ENCODE measurements at places on chromosomes 3 and 15.

DNA sequence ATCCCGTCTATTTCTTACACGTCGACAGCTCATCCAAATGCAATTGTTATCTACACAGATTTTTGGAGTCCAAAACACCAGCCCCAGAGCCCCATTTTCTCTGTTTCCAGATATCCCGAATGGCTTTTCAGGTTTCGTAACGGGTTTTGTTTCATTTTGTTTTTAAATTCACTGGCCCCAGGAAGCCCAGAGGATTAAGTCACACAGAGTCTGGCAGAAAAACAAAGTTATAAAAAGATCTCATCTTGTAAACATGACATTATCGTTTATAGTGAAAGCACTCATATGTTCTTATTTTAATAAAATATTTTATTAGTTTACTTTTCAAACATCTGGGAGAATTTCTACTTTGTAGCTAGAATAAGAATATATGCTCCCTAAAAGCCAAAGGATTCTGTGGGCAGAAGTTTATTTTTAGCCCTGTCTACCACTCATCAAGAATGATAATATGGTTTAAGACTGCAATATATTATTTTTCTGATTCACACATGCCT is 149.3 kb upstream of the SLC2A2 start:
- DNase-seq = no peak

DNA sequence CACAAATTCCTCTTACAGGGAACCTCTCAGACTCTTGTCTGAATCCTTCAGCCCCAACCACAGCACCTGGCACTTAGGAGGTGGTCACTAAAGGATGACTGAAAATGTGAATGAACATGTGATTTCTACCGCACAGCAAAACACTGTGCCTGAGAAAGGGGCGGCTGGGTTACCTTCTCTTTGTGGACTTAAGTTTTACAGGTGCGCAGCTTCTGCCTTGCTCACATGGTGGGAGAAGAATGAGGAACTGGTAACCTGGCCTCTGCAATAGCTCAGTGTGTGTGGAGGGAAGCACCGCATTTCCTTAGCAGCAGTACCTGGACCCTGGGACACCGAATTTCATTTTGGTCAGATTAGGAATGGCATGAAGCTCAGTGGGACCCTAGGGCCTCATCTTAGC is 9.8 kb upstream of the ETV5 start:
- DNase-seq = no peak

DNA sequence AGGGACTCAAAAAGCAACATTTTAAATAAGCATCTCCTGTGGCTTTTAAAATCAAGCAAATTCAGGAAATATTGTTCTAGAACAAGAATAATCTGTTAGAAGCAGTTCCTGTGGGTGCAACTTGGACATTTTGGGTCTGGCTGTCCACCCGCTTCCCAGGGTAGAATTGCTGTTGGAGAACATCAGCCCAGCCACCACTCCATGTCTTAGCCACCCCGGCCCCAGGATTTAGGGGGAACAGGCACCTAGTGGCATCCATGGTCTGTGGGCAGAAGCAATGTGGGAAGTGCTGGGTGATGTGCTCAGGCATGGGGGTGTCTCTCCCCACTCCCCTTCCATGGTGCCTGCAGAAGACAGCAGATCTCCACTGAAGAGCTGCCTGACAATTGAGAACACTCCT is 162.6 kb downstream of the KLF13 start:
- no peak for DNase-seq

- no peak for DNase-seq
Observed at GRCh38 chr3:117145677-117146076, 436.1 kb downstream of the TUSC7 start.

DNA sequence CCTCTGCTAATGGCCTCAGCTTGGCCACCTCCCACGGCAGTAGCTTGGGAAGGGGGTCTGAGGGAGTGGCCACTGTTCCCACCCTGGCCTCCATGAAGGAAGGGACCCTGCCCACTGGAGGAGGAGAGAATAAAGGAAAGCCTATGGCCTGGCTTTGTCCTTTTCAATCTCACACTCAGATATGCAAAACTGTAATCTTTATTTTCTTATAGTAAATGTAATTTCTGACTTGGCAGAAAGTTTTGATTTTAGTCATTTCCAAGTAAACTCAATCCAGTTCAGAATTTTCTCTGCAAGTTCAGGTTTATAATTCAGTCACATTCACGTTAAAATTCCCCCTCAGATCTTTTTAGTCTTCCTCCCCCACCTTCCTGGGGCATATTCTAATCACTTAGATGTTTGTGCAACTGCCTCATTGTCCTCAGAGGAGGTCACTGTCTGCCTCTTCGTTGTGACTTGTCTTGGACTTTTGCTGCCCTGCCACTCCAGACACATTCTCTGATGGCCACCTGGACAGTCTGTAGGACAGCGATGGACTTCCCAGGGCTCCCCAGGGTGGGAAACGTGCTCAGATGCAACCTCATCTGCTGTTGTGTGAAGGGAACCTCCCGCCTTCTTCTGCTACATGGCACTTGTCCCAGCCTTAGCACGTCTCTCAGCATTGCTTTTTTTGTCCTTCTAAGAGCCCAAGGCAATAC is 222.8 kb upstream of the TBL1XR1 start:
- DNase-seq = no peak

GRCh38 chr3:132017137-132017536 is 17.7 kb downstream of the CPNE4 start:
- no peak for DNase-seq

DNA sequence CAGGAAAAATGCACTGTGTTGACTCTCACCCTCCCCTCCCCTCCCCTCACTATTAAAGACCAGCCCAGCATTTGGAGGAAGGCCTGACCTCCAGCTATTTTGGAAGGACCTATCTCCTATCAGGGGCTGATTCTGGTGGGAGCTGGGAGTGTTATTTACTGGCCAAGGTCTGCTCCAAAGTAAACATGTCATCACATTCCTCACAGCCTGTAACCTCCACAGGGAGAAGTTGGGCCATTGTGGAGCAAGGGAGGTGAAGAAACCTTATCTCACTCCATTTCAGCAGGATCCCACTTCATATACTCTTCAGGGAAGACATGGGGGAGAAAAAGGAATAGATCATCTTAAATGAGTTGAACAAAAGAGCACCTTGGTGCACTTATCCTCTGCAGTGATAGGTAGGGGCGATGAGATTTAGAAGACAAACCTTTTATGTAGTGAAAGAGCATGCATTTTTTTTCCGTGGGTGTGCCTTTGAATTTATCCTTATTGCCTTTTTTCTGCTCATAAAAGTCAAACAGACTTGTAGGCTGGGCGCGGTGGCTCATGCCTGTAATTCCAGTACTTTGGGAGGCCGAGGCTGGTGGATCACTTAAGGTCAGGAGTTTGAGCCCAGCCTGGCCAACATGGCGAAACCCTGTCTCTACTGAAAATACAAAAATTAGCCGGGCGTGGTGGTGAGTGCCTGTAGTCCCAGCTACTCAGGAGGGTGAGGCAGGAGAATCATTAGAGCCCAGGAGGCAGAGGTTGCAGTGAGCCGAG is 15.6 kb upstream of the FLNB start:
- DNase-seq = no peak

- no peak for DNase-seq
Observed at GRCh38 chr3:186311441-186311840, 50.6 kb downstream of the DGKG start.

DNA sequence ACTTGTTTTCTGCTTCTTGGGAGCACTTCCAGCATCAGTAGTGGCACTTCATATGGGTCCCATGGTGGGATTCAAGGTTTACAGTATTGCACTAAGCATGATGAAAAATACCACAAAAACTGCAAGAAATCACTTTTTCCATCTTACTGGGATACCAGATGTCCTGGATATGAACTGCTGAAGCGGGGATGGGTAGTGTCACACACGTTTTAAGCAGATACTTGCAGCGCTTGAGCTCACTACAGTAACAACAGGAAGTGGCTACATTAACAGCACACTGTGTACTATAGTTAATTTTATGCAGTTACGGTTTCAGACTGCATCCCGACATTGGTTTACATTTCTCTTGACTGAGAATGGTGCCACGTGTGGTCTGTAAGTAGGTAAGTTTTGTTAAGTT is 3.5 kb upstream of the ISG20 start:
- no peak for DNase-seq

DNA sequence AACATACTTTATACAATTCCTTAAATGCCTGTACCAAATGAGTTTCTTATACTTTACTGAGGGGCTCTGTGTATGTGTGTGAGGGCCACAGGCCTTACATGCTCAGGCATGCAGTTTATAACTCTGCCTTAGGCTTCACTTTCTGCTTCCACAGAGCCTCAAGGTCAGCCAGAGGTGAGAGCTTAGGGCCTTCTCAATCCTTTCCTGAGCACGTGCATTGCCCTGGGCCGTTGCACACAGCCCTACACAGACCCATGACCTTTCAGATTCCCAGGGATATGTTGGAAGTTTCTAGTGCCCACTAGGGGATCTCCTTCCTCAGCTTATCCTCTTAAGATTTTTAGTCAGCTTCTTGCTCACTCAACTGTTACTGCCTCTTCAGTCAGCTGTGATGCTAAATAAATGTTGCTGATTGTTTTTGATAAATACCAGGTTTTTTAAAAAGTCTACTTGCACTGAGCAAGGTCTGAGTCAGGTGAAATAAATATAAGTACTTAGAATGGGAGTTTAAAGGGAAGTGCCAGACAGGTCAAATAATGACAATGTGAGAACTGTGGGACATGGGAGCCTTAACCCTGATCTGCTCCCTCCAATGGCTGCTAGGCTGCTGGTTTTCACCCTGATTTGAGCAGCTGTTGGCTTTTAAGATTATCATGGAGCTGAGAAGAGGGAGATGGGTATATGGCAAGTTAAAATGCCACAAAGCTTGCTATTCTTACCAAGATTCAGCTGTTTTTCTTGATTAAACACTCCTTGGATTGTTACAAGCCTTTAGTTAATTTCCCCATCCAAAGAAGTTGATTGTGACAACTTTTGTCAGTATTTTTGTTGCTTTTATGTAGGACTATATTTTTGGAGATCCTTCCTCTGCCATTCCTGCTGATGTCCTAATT is 169.5 kb downstream of the PLD1 start:
- DNase-seq = no peak

DNA sequence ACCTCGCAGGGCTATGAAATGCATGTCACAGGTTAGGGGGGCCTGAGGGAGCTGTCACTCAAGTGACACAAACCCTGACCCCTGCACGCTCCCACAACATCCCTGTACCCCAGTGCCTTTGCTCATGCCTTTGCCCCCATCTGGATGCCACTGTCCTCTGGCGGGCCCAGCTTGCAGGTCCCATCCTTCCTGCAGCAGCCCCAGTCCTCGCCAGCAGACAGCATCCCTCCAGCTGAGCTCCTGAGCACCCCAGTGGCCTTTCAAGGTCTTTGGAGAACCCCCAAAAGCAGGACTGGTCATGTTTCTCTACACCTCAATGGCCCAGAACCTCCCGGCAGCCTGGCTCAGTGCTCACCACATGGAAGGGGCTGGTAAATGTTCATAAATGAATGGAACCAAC is 170.4 kb downstream of the ADAMTS17 start:
- no peak for DNase-seq

GRCh38 chr3:104102386-104102785 is 1264.3 kb upstream of the ALCAM start:
- DNase-seq = peak; percentile 13

DNA sequence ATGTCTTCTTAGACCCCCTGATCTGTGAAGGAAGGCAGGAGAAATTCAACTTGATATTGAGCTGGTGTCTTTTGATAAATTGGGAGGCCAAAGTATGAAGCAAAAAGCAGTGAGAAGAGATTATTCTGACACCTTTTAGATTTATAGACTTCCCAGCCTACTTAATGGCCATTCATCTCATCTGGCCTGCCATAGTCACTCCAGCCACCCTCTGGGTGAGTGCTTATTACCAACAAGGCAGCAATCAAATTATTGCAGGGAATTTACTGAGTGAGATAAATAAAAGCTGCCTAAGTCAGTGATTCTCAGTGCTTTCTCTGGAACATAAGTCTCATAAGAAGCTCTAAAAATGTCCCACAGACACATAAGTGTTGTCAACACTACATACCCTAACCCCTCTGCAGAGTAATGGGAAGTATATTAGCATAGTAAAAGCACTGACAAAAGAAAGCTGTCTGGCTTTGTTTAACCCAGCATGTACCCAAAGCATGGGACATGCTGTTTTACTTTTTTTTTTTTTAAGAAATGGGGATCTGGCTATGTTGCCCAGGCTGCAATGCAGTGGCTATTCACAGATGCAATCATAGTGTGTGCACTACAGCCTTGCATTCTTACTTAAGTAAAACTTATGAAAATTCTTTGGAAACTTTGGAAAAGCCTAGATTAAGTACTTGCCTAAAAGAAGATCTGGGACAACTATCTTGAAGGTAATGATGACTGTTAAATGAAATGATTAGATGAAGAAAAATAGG is 725.3 kb downstream of the TUSC7 start:
- DNase-seq = no peak
